ENCODE measurements at places on chromosomes 6 and 20.

DNA sequence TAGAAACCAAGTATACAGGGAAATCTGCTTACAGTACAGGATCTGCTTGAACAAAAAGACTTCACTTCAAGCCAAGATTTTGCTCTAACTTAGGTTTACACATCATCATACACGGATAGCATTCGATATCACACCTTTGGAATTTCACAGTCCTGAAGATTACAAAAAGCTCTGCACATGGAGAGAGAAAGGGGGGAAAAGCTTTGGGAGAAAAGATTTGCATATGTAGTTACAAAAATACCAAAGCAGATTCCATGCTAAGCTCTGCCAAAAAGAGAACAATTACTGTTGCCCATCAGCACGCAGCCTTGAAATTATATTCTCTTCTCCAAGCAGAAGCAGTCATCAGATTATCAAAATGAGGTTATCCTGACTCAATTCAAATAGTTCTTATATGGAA lies 62.0 kb downstream of the HIVEP2 start:
- no peak for DNase-seq

DNA sequence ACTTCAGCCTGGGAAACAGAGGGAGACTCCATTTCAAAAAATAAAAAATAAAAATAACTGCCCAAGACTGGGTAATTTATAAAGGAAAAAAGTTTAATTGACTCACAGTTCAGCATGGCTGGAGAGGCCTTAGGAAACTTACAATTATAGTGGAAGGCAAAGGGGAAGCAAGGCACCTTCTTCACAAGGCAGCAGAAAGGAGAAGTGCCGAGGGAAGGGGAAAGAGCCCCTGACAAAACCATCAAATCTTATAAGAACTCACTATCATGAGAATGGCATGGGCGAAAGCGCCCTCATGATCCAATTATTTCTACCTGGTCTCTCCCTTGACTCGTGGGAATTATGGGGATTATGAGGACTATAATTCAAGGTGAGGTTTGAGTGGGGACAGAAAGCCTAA lies 95.5 kb upstream of the LGSN start:
- no peak for DNase-seq

DNA sequence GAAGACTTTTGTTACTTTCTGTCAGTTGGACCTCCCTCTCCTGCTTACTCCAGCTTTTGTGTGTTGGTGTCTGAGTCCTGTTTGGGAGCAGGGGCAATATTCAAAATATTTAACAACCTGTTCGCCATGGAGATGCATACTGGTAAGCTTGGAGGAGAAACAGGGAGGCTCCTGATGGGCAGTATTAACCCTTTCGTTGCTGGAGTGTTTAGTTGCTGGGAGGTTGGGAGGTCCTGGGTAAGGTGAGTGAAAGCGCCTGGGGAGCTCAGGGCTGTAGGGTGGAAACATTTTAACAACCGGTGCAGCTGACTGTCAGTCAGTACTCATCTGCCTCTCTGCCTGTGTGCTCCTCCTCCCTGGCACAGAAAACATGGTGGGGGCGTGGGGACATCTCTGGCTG lies 4.2 kb downstream of the TULP1 start:
- no peak for DNase-seq

GRCh38 chr20:36469973-36470372 lies 71.3 kb upstream of the MYL9 start:
- DNase-seq, result no peak

Measured in left renal pelvis (tissue), 4 donors.